ENCODE measurements at places on chromosomes 4 and X.
A peak's percentile ranks its signal among the peaks of the same experiment; 100 is the strongest.

DNA sequence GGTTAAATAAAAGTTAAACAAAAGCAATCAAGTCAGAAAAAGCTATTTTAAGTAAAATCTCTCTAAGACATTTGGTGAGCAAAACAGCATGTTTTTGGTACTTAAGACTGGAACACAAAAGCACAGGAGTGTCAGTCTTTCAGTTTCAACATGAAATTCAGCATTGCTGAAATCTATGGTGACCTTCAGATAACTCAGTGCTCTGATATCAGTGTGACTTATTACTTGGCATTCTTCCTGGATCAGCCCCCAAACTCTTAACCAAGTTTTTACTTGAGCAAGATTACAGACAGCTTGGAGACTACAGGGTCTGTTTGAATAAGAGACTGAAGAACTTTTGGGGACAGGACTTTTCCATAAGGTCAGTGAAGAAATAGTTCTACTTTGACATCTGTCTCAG, 437.2 kb downstream of the RAPGEF2 start:
- DNase-seq = no peak

GRCh38 chr4:163536091-163536490, 41.6 kb downstream of the TMA16 start:
- DNase-seq = no peak

GRCh38 chr4:170088716-170089115, 1.0 kb downstream of the AADAT start:
- DNase-seq = no peak

- DNase-seq = no peak
Observed at GRCh38 chr4:165345666-165346417, 18.4 kb downstream of the MSMO1 start.

DNA sequence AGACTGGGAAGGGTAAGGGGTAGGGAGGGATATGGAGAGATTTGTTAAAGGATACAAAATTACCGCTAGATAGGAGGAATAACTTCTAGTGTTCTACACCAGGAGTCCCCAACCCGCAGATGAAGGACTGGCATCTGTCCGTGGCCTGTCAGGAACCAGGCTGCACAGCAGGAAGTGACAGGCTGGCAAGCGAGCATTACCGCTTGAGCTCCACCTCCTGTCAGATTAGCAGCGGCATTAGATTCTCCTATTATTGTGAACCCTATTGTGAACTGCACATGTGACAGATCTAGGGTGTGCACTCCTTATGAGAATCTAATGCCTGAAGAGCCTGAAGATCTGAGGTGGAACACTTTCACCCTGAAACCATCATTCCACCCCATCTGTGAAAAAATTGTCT, 27.9 kb upstream of the BBS7 start:
- DNase-seq = peak; percentile 2

- peak; percentile 3 for DNase-seq
Observed at GRCh38 chr4:128461291-128462102, 173.9 kb upstream of the PGRMC2 start.

DNA sequence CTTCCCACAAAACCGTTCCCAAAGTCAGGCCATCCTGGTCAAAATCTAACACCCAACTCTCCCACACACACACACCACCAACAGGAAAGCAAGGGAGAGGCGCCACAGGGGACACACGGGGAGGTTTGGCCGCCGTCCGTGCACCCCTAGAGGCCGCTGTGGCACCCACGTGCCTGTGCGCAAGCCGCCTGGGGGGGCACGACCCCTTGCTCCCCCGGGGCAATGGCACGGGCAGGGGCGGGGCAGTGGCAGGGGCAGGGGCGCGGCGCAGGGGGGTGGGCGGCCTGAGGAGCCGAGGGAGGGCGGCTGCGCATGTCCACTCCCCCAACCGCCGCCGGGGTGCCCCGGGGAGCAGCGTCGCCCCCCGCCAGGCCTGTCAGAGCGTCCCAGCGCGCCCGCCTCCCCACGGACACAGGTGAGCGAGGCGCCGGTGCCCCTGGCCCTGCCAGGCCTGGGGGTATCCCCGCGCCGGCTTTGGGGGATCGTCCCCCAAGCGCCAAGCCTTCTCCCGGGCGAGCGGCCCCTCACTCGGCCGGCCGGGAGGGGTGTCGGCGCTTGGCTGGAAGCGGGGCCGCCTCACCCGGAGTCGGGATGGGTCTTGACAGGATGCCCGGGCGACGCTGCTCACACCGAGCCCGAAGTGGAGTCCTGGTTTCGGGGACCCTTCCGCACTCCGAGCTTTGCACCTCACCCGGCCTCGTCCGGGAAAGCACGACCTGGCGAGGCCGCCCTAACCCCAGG, at the start of gene ERAS:
TSS of gene ERAS (plus strand) at position 379 of the 741 bp plus-strand sequence. CDS start 2,611 bp downstream, outside the sequence.
- DNase-seq = no peak

GRCh38 chr4:96166806-96167205, 326.9 kb downstream of the PDHA2 start:
- DNase-seq = no peak

- no peak for DNase-seq
Observed at GRCh38 chrX:155873188-155873587, 8.0 kb upstream of the VAMP7 start.

DNA sequence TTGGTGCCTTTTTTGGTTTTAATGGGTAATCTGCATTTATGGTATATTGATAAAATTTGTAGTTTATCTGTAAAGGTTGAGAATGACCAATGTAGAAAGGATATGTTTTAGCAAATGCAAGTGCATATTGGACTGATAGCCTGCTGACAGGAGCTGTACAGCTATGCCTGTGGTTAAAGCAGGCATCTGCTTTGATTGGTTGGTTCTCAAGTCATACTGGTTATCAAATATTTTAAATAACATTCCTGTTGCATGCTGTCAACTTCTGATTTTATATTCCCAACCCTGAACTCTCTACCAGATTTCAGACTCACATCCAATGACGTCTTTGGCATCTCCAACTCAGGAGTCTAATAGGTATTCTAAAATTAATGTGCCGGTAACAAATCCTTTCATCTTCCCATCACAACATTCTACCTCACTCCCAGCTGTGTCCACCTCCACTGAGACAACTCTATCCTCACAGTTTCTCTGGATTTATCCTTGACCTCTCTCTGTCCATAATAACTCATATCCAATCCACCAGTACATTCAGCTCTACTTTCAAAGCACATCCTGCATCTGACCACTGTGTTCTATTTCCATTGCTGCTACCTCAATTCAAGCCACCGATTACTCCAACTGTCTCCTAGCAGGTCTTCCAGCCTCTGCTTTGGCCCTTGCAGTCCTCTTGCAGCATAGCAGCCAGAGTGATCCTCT, 125.7 kb downstream of the CAMK2D start:
- DNase-seq = no peak

GRCh38 chrX:71302461-71303213, 1.1 kb downstream of the ITGB1BP2 start:
- no peak for DNase-seq

GRCh38 chr4:108359130-108359985, 190.6 kb upstream of the LEF1 start:
- no peak for DNase-seq

- no peak for DNase-seq
Observed at GRCh38 chrX:16714504-16714903, 2.0 kb upstream of the CTPS2 start.

DNA sequence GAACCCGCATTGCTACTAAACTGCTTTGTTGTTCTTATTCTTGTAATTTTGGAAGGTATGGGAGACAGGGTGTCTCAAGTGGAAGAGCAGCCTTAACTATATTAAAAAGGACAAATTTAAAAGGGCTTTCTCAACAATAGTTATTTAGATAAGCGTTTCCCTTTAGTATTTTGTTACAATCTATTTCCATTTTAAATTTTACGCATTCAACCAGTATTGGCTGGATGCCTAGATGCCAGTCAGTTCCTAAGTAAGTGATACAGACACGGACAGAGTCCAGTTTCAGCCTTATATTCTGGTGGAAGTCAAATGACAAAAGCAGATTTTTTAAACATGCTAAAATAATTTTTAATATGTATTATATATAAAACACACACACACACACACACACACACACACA, 28.3 kb downstream of the FAT1 start:
- DNase-seq = peak; percentile 73

- peak; percentile 45 for DNase-seq
Observed at GRCh38 chr4:172982151-172982590, 186.4 kb upstream of the GALNT7 start.

DNA sequence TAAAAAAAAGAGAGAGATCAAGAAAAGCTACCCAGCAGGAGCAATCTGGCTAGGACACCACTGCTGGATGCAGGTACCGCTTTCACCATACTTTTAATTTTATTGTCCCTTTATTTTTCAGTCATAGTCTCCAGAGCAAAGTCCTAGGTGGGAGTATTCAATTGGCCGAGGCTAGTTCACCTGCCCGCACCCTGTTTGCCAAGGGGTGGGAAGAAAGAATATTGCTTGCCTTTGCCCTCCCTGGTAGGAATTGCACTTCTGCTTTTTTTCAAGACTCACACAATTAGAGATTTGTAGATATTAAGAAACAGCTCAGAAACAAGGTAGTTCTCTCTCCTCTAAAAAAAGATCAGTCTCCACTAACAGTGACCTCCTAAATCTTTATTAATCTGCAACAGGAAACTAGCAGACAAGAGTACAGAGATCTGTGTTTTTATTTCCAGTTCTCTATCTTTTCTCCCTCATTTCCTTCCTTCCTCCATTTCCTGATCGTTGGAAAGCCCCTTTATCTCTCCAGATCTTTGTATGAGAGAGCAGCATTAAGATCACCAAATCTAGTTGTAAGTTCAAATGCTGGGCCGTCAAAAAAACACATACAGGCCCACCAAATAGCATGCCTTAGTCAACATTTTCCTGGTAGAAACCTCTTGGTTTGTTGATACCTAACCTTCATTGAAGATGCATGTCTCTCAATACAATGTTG, 9.4 kb upstream of the RPGR start:
- no peak for DNase-seq

- no peak for DNase-seq
Observed at GRCh38 chrX:77628294-77629025, 157.6 kb downstream of the ATRX start.

DNA sequence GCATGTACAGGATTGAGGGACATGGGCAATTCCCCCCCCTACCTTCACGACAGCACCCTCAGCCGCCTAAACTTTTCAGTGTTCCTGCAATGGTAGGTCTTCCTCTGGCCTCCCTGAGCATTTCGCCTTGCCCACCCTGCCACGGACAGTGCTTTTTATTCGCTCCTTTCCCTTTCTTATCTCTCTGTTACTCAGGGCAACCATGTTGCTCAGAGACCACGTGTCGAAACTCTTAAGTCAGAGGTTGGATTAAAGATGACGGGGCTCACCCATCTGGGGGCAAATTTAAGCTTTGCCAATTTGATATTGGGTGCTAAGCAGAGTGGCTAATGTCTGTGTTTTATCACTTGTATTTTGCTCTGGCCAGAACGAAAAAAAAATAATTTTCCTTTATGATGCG, 20.4 kb downstream of the TENM3 start:
- no peak for DNase-seq

DNA sequence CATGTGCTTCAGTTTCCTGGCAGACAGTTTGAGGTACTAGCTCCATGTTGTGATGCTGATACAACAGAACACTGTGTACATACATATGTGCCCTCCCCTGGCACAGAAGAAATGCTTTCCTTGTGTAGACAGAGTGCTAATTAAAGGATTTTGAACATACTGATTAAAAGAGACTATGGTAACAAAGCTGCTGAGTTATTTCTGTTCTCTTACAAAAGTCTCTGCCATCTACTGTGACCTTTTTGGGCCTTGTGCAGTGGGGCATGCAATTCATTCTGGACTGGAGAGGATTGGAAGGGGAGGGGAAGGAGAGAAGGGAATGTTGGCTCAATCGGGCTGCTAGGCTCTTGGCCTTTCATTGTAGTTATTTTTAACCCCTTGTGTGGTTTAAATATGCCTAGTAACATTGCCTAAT, 6.0 kb downstream of the PDLIM5 start:
- no peak for DNase-seq

- DNase-seq = no peak
Observed at GRCh38 chr4:176320976-176321361, 1.2 kb downstream of the SPCS3 start.

DNA sequence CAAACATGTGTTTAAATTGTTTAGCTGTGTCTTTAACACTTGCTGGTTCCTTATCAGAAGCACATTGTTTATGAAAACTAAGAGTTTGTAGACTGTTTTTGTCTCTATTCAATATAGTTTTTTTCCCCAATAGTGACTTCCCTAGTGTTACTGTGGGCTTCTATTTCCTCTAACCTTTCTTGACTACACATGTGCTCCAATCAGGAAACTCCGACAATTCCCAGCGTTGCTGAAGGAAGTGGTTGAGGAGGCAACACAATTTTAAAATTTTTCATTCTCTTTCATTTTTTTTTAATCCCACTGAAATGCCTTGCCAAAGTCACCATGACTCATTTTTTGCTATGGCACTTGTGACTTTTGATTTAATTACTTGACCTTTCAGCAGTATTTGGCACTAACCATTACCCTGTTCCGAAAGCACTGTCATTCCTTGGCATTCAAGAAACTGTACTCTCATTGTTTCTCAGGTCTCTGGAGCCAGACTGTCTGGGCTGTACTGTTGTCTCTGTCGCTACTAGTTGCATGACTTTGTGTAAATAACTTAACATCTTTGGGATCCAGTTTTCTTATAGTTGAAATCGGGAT, 67.6 kb upstream of the FREM3 start:
- DNase-seq = no peak

- DNase-seq = no peak
Observed at GRCh38 chr4:90274175-90274574, 147.0 kb downstream of the CCSER1 start.

DNA sequence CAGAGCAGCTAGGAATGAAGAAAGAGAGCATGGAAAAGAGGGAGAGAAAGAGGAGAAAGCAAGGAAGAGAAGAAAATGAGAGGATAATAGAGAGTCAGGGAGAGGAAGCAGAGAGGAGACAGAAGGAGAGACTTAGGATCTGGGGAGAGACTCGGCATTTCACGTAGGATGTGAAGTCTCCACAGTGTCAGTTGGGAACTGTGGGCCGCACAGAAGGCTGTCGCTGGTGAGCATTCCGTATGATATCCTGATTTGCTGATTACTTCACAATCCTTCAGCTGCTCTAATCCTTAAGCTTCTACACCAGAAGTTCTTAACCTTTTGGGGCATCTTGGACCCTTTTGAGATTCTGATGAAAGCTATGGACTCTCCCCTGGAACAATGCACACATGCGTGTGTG, 14.0 kb downstream of the NLGN3 start:
- no peak for DNase-seq

GRCh38 chr4:1718095-1718850, 2.9 kb downstream of the TMEM129 start:
- no peak for DNase-seq

GRCh38 chrX:85544609-85545008, 165.1 kb upstream of the POF1B start:
- DNase-seq = no peak

GRCh38 chr4:164716901-164717300, 37.0 kb upstream of the SMIM31 start:
- DNase-seq = no peak

- DNase-seq = no peak
Observed at GRCh38 chrX:148498067-148498466, 2.4 kb upstream of the AFF2 start.

Measured in DMS153 (cell line).